ENCODE measurements at places on chromosomes 6 and 20. TPM values are rescaled to one million over a fixed set of nuclear protein-coding genes. Genes with fewer than 3 reads are reported as not detected.

DNA sequence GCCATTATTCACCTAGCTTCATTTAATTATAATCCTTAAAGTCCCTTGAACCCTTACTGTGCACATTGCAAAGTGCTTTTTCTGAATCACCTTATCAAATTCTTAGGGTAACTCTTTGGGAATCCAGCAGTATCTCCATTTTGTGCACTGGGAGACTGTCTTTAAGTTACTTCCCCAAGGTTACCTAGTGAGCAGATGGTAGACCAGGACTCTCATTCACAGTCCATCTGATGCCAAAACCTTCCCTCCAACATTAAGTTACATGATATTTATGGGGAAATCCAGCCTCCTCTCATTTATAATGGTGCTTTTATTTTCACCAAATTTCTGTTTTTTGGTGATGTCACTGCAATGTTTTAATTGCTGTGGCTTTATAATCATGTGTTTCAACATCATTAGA lies 75.7 kb downstream of the NCOA7 start:
- no peaks in the 10 kb centered on the region for H3K4me1 ChIP-seq
- no peak overlapping the region for H3K4me3 ChIP-seq
- no peaks in the 10 kb centered on the region for H3K36me3 ChIP-seq
- H3K27ac ChIP-seq, result no peak overlapping the region
- DNase-seq, result no peak
- no peaks in the 10 kb centered on the region for H3K27me3 ChIP-seq

DNA sequence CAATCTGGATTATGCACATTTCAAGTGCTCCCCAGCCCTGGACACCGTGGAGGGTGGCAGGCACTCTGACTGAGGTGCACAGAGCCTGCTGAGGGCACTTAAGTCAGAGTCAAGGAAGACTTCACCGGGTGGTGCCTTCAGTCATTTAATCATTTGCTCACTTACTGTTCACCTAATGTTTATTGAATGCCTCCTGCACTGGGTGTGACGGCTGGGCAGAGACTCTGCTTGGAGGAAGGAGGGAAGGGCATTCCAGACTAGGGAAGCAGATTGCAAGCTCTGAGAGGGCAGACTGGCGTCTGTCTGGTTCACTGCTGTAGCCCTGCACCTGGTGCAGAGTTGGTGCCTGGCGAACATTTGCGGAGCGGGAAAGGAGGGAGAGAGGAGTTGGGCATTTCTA lies 54.2 kb upstream of the FAM83D start:
- H3K36me3 ChIP-seq, result no peaks in the 10 kb centered on the region
- H3K27ac ChIP-seq, result no peak overlapping the region
- no peaks in the 10 kb centered on the region for H3K4me1 ChIP-seq
- DNase-seq, result no peak
- no peak overlapping the region for H3K4me3 ChIP-seq

DNA sequence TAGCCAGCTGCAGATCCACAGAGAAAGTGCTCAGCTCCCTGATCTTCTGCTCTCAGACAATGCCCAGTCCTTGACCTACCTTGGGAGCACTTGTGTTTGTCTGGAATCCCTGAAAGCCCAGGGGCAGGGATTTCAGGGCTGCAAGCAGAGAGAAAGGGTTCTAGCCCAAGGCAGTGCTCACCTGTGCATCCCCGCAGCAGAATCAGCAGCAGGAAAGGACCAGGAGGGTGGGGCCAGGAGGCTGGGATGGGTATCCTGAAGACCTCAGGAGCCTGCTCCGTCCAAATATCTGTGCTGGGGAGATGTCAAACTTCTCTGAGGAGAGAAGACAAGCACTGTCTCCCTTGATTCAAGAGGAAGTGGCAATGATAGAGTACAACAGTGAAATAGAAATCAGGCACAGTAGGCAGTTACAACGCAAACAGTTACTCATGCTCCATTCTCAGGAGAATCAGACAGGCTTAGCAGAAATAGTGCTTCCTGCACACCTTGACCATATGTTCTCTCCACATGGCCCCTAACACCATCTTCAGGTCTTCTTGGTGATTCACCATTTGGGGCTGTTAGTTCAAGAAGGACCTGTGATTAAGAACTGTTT lies 28.7 kb upstream of the SIRPG start:
- H3K27me3 ChIP-seq, result no peaks in the 10 kb centered on the region
- no peak overlapping the region for H3K27ac ChIP-seq
- no peak for DNase-seq
- H3K4me1 ChIP-seq, result no peaks in the 10 kb centered on the region

- H3K27ac ChIP-seq, result no peak overlapping the region
- peaks cover 8% of the 10 kb centered on the region for H3K4me1 ChIP-seq
- H3K27me3 ChIP-seq, result no peaks in the 10 kb centered on the region
- H3K36me3 ChIP-seq, result no peaks in the 10 kb centered on the region
- peak; percentile 13 for DNase-seq
These were observed 699.0 kb downstream of the KHDRBS2 start for GRCh38 chr6:61586934-61587537.

The RAMACL gene
- total RNA-seq, result 0.14 TPM

The TTBK1 gene
- total RNA-seq, result 1.0 TPM

The TTPAL gene
- total RNA-seq, result 5.6 TPM

DNA sequence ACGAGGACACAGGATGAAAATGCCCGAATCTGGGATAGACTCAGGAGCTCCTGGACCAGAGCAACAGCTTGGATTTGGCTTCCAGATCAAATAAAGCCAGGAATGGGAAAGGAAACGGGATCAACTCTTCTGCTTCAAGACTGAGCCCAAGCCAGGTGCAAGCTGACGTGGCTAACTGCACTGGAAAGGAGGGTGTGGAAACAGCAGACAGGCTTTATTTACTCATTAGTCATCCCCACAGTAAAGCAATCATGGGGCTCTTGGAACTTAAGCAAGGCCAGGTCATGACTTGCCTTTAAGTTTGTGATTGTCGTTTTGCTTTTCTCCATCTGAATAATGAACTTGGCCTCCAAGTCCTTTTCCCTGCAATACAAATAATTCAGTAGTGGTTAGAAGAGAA lies 45.2 kb downstream of the KIF16B start:
- DNase-seq, result peak; percentile 76
- no peak overlapping the region for H3K4me3 ChIP-seq
- H3K27ac ChIP-seq, result no peak overlapping the region
- peaks cover 5% of the 10 kb centered on the region for H3K4me1 ChIP-seq
- H3K27me3 ChIP-seq, result no peaks in the 10 kb centered on the region
- H3K36me3 ChIP-seq, result no peaks in the 10 kb centered on the region

- H3K4me3 ChIP-seq, result no peak overlapping the region
- no peaks in the 10 kb centered on the region for H3K27me3 ChIP-seq
- H3K4me1 ChIP-seq, result no peaks in the 10 kb centered on the region
- H3K36me3 ChIP-seq, result no peaks in the 10 kb centered on the region
These were observed 101.1 kb upstream of the SCAF8 start for GRCh38 chr6:154632119-154632518.

The RUNX2 gene
- total RNA-seq, result 1.9 TPM

DNA sequence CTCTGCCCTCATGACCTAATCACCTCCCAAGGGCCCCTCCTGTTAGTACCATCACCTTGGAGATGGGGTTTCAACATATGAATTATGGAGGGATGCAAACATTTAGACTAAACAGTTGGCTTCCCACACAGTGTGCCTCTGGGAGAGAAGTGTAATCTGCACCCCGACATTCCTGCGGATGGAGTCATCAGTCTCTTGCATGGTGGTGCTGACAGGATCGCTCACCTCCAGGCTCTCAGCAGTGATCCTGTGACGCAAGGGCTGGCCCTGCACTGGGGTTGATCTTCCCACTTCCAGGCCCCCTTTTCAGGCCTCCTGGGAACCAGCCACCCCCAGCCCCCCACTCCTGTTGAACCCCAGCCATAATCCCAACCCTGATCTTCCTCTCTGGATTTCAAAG lies 16.0 kb upstream of the PI16 start:
- H3K27me3 ChIP-seq, result no peaks in the 10 kb centered on the region
- H3K4me1 ChIP-seq, result no peaks in the 10 kb centered on the region
- H3K27ac ChIP-seq, result no peak overlapping the region
- H3K4me3 ChIP-seq, result no peak overlapping the region

DNA sequence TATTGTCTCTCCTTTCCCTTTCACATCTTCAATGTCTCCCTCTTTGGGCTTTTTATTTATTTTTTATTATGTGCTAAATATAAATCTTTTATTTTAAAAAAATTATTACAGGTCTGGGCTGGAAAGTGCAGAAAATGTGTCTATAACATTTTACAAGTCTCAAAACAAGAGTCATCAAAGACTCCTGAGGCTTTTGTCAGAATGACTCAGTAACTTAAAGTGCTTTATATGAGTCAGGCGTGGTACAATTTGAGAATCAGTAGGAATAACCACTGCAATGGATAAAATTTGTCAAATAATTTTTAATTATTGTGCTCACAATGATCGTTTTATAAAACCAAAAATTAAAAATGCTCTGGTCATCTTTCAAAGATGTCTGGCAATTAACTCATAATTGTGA lies 193.9 kb downstream of the MMUT start:
- H3K36me3 ChIP-seq, result no peaks in the 10 kb centered on the region
- no peak overlapping the region for H3K4me3 ChIP-seq
- no peak overlapping the region for H3K27ac ChIP-seq
- no peaks in the 10 kb centered on the region for H3K27me3 ChIP-seq
- H3K4me1 ChIP-seq, result no peaks in the 10 kb centered on the region

- no peaks in the 10 kb centered on the region for H3K36me3 ChIP-seq
- no peaks in the 10 kb centered on the region for H3K27me3 ChIP-seq
- no peak overlapping the region for H3K4me3 ChIP-seq
- H3K4me1 ChIP-seq, result peaks cover 6% of the 10 kb centered on the region
These were observed 13.5 kb downstream of the EPB41L1 start for GRCh38 chr20:36167902-36168503.

The GINS1 gene
- total RNA-seq, result 13.4 TPM

DNA sequence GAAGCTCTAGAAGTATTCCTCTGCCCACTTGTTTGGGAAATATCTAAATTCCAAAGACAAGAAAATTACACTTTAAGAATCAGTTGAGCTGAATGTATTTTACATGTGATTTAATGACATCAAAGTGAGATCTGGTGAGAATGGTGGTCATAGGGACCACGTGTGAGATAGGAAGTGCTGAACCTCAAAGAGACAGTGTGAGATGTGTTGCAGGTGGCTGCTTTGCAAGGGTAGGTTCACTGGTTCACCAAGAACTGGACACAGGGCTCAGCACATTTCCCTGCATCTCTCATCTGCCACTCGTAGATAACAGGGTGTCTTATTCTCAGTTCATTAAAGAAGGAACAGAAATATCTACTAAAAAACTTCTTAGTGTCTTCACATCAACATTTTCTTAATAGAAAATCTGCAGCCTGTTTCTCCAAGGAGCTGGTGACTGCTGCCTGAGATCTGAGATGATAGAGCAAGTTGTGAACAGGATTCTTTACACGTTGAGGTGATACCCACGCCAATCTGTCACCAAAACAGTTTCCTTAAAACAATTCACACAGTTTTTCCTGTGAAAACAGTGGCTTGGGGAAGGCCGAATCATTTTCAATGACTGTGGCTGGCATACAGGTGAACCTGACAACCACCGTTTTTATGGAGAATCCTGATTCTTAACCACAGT lies 7.2 kb downstream of the CCR6 start:
- H3K27ac ChIP-seq, result no peak overlapping the region
- H3K4me1 ChIP-seq, result no peaks in the 10 kb centered on the region
- no peak overlapping the region for H3K4me3 ChIP-seq
- H3K27me3 ChIP-seq, result peaks cover 82% of the 10 kb centered on the region

GRCh38 chr20:4891190-4891763 lies 110.0 kb downstream of the SLC23A2 start:
- no peak overlapping the region for H3K27ac ChIP-seq
- H3K4me1 ChIP-seq, result no peaks in the 10 kb centered on the region
- H3K4me3 ChIP-seq, result no peak overlapping the region
- H3K27me3 ChIP-seq, result no peaks in the 10 kb centered on the region

DNA sequence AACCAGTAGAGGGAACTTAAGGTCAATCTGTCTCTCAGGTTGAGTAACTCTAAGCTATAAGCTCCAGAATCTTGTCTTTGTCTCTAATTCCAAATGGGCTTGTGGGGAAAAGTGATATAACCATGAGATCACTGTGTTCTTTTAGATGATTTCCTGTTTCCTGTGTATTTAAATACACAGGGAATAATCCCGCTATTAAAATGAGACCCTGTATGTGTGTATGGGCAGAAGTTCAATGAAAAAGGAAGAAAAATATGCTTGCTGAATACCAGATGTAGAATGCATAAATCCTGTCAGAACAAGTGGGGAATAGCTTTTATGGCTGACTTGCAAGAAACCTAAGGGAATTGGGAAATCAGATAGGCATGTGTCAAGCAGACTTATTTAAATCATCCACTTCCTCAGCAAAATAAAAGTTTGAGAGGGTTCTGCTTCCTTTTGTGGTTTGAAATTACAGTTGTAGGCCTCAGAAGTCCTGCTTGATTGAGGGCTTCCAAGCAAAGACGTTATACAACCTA lies 164.7 kb upstream of the PDE7B start:
- no peaks in the 10 kb centered on the region for H3K4me1 ChIP-seq
- H3K36me3 ChIP-seq, result no peaks in the 10 kb centered on the region
- DNase-seq, result no peak
- H3K27me3 ChIP-seq, result no peaks in the 10 kb centered on the region
- H3K4me3 ChIP-seq, result no peak overlapping the region

DNA sequence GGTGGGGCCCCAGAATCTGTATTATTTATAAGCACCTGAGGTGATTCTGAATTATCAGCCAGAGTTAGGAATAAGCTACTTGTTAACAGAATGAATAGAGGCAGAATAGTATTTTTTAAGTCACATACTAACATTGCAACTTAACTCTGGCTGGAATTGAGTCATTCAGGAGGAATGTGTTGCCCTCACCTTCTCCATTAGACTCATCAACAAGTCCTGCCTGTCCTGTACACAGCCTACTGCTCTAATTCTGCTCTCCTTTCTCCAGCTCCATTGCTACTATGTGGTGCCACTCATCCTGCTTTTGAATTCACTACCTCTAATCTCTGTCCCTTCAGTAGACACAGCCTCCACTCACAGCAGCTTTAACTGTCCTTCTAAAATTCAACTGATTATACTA lies 669.4 kb downstream of the DHX35 start:
- H3K4me1 ChIP-seq, result no peaks in the 10 kb centered on the region
- H3K4me3 ChIP-seq, result no peak overlapping the region
- no peaks in the 10 kb centered on the region for H3K36me3 ChIP-seq
- H3K27me3 ChIP-seq, result no peaks in the 10 kb centered on the region
- H3K27ac ChIP-seq, result no peak overlapping the region

DNA sequence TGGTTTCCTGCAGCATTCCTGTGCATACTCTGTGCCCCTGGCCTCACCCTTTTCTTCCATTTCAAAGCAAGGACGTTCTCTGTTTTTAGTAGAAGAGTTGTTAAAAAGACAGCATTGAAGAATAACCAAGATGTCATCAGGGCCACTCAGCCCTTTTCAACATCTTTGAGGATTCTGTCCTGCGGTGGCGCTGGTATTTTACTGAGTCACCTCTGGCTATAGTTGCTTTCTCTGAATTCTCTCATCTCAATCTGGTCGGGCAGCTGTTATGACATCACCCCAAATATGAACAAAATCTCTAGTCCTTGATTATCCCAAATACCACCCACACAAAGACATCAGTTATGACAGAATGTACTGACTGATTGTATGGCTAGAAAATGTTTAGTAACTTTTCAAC lies 204.2 kb downstream of the GRIK2 start:
- H3K4me1 ChIP-seq, result no peaks in the 10 kb centered on the region
- no peak overlapping the region for H3K27ac ChIP-seq
- H3K36me3 ChIP-seq, result no peaks in the 10 kb centered on the region
- no peaks in the 10 kb centered on the region for H3K27me3 ChIP-seq
- DNase-seq, result no peak
